ENCODE measurements at places on chromosomes 1 and 21.
A peak's percentile ranks its signal among the peaks of the same experiment; 100 is the strongest.

DNA sequence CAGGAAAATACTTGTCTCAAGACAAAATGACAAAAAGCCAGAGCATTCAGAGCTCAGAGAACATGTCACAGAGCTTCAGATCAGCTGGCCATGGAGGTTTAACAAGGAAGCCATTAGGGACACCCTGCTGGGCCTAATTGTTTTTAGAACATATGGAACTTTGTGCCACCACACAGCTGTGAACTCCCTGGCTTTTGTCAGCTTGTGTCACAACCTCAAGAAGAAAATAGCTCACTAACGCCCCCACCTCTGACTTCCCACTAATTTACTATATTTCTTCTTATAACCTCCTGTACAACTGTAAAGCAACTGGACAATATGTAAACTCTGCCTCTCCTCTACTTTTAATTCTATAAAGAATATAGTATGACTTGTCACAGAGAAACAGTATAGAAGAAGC lies 21.0 kb upstream of the TDRD10 start:
- H3K4me1 ChIP-seq, result peaks cover 24% of the 10 kb centered on the region
- H3K36me3 ChIP-seq, result no peaks in the 10 kb centered on the region
- no peak for DNase-seq
- no peak overlapping the region for H3K27ac ChIP-seq
- H3K4me3 ChIP-seq, result no peak overlapping the region
- no peaks in the 10 kb centered on the region for H3K27me3 ChIP-seq

GRCh38 chr1:211345719-211346118 lies 19.1 kb downstream of the TRAF5 start:
- H3K4me3 ChIP-seq, result no peak overlapping the region
- H3K27ac ChIP-seq, result peak overlapping the region; percentile 35
- peaks cover 6% of the 10 kb centered on the region for H3K36me3 ChIP-seq
- DNase-seq, result peak; percentile 52
- peaks cover 28% of the 10 kb centered on the region for H3K4me1 ChIP-seq
- no peaks in the 10 kb centered on the region for H3K27me3 ChIP-seq

GRCh38 chr1:234862944-234863515 lies 253.1 kb upstream of the IRF2BP2 start:
- DNase-seq, result no peak
- no peak overlapping the region for H3K4me3 ChIP-seq
- H3K27me3 ChIP-seq, result no peaks in the 10 kb centered on the region
- no peaks in the 10 kb centered on the region for H3K36me3 ChIP-seq

DNA sequence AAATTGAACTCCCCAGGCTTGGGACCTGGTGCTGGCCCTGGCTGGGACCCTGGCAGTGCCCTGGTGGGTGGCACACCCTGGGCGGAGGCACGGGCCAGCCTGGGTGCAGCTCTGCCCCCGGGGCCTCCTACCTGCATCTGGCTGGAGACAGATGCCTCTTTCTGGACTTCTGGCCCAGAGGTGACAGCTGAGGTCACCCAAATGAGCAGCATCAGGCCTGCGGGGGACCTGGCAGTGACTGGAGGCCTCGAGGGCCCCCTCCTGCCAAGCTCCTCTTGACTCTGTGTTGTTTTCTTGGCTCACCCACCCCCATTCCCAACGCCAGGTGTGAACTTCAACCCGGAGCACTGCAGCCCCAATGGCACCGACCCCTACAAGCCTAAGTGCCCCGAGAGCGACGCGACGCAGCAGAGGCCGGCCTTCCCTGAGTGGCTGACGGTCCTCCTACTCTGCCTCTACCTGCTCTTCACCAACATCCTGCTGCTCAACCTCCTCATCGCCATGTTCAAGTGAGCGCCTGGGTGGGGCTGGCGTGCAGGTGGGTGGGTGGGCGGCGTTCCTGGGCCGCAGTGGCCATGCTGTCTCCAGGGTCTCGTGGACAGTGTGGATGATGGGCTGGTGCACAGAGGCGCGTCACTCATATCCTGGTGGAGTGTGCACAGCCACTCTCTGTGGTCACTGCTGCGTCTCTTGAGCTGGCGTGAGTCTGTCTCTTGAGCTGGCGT lies 41.6 kb upstream of the LRRC3 start:
- H3K4me3 ChIP-seq, result no peak overlapping the region
- H3K27me3 ChIP-seq, result peaks cover 2% of the 10 kb centered on the region
- no peaks in the 10 kb centered on the region for H3K4me1 ChIP-seq
- H3K36me3 ChIP-seq, result peaks cover 5% of the 10 kb centered on the region

DNA sequence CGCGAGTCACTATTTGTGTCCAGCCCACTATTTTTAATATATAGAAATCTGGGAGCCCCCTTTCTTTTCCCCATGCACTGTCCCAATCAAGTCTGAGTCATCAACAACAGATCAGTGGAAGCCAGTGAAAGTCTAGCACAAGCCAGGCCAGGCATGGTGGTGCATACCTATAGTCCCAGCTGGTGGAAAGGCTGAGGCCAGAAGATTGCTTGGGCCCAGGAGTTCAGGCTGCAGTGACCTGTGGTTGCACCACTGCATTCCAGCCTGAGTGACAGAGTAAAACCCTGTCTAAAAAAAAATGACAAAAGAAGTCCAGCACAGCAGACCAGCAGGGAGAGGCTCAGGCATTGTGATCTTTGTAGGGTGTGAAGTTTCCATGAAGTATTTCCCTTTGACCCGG lies 9.0 kb upstream of the RPL5 start:
- H3K27me3 ChIP-seq, result no peaks in the 10 kb centered on the region
- peaks cover 2% of the 10 kb centered on the region for H3K4me1 ChIP-seq
- DNase-seq, result no peak
- no peaks in the 10 kb centered on the region for H3K36me3 ChIP-seq

- peaks cover 3% of the 10 kb centered on the region for H3K36me3 ChIP-seq
- H3K27ac ChIP-seq, result no peak overlapping the region
- no peak overlapping the region for H3K4me3 ChIP-seq
- no peak for DNase-seq
- peaks cover 37% of the 10 kb centered on the region for H3K4me1 ChIP-seq
Measured at GRCh38 chr1:229691362-229691761, 65.3 kb downstream of the URB2 start.

DNA sequence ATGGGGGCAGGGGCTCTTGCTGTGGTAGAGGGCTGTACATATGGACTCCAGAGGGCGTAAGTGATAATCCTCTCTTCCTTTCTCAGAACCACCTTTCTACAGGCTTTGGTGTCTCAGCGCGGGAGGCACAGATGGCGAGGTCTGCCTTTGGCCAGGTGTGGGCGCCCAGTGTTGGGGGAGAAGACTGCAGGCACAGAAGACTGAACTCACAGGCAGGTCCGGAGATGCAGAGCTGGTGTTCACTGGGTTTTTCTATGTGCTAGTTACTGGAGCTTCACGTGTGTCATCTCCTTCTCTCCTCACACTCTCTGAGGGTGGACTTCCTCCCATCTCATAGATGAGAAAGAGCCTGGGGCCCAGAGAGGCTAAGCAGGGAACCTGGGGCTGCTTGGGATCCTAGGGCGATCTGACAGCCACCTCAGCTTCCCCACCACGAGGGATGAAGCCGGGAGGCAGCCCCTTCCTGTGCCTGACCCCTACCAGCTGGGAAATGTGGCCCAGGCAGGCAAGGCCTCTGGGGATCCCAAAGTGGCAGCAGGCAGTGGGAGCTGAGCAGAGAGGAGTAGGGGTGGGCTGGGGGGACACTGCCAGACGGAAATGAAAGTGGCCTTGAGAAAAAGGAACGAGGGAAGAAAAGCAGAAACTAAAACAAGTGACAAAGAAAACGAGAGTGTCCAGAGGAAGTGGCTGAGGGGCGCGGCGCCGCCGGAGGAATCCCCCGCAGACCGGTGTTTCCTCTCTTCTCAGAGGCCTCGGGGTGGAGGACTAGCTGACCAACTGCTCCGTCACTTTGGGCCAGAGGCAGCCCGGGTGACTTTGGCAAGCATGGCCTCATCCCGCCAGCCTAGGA lies 191.6 kb downstream of the HIVEP3 start:
- no peak overlapping the region for H3K4me3 ChIP-seq
- DNase-seq, result peak; percentile 27
- H3K4me1 ChIP-seq, result 0 out of 2 replicates have a peak, but pooled peaks cover 3% of the 10 kb centered on the region
- H3K27ac ChIP-seq, result no peak overlapping the region
- no peaks in the 10 kb centered on the region for H3K27me3 ChIP-seq
- H3K36me3 ChIP-seq, result no peaks in the 10 kb centered on the region

DNA sequence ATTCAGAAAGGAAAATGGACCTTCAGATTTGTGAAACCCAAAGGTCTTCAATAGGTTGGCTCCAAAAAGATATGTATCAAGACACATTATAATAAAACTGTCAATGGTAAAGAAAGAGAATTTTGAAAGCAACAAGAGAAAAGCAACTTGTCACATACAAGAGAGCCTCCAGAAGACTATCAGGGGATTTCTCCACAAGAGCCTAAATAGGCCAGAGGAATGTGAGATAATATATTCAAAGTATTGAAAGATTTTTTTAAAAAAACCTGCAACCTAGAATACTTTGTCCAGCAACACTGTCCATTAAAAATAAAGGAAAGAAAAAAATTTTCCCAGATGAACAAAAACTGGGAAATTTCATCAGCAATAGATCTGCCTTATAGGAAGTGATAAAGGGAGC lies 869.6 kb upstream of the ADGRL2 start:
- no peak overlapping the region for H3K27ac ChIP-seq
- no peak overlapping the region for H3K4me3 ChIP-seq
- H3K27me3 ChIP-seq, result peaks cover 3% of the 10 kb centered on the region
- peaks cover 16% of the 10 kb centered on the region for H3K36me3 ChIP-seq

DNA sequence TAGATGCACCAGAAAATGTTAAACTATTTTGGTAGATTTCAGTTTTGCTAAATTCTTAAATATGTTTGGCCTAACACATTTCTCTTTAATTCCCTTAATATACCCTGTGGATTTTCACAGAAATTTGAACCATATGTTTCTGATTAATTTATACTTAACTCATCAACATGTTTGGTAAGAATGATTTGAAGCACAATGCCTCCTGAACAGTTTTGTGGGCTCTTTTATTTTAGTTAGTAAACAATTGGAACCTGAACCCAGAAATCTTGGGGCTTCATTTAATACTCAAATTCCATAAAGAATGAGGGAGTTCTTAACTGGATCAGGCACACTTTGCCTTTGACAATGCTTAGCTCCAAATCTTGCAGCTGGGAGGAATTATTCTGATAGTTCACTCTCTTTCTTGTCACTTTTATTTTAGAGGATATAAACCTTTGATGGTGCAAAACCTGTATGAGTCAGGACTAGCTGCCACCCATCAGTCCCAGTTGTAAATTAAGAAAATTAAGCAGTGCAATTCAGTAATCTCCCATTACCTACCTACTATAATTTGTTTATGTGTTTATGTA lies 24.6 kb upstream of the LYPLAL1 start:
- H3K27me3 ChIP-seq, result no peaks in the 10 kb centered on the region
- H3K4me1 ChIP-seq, result peaks cover 7% of the 10 kb centered on the region
- H3K36me3 ChIP-seq, result no peaks in the 10 kb centered on the region
- DNase-seq, result no peak
- no peak overlapping the region for H3K4me3 ChIP-seq

- no peaks in the 10 kb centered on the region for H3K36me3 ChIP-seq
- no peak overlapping the region for H3K27ac ChIP-seq
- DNase-seq, result no peak
- no peak overlapping the region for H3K4me3 ChIP-seq
- 0 out of 2 replicates have a peak, but pooled peaks cover 4% of the 10 kb centered on the region for H3K4me1 ChIP-seq
Measured at GRCh38 chr1:201270616-201271390, 12.5 kb upstream of the PKP1 start.

GRCh38 chr1:85327759-85328158 lies 51.3 kb upstream of the BCL10 start:
- H3K27me3 ChIP-seq, result no peaks in the 10 kb centered on the region
- no peak for DNase-seq
- no peak overlapping the region for H3K4me3 ChIP-seq
- no peak overlapping the region for H3K27ac ChIP-seq
- no peaks in the 10 kb centered on the region for H3K36me3 ChIP-seq

DNA sequence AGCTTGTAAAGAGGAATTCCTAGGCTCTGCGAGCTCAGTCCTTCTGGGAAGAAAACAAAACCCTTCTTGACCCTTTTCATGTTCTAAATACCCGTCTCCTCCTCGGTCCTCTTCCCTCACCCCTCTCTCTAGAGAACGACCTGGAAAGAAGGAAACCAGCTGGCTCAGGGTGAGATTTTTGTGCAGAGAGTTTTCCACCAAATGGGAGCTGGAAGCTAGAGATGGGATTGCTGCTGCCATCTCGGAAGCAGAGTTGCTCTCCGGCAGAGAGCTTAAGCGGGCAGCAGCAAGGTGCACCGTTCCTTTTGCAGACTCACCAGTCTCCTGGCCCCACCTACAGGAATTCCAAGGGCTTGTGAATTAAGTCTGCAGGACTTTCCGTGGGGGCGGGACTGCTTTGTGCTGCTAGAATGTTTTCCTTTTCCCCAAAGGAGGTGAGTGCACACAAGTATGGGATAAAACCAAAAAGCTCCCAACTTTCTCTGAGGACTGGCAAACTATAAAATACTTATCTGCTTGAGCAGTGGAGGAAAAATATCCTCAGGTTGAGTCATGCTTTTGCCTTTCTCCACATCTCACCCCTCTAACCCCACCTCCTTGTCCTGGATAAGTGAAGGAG lies 29.1 kb upstream of the KIAA0040 start:
- H3K4me3 ChIP-seq, result no peak overlapping the region
- peak overlapping the region; percentile 75 for H3K27ac ChIP-seq
- H3K27me3 ChIP-seq, result no peaks in the 10 kb centered on the region
- H3K36me3 ChIP-seq, result no peaks in the 10 kb centered on the region
- peak; percentile 63 for DNase-seq
- peaks cover 31% of the 10 kb centered on the region for H3K4me1 ChIP-seq
